T-helper 17 cell (primary cell): ENCODE measurements at places on chromosomes 2 and 18. TPM values are rescaled to one million over a fixed set of nuclear protein-coding genes. Genes with fewer than 3 reads are reported as not detected.

Gene COL6A3
- total RNA-seq: 1.9 TPM

Gene CEP68
- total RNA-seq: 13.6 TPM

Gene MAPRE3
- total RNA-seq: 5.8 TPM

Gene UNC50
- total RNA-seq: 12.0 TPM

Gene POMC
- 2.9 TPM for total RNA-seq

Gene TOGARAM2
- total RNA-seq: 5.2 TPM

DNA sequence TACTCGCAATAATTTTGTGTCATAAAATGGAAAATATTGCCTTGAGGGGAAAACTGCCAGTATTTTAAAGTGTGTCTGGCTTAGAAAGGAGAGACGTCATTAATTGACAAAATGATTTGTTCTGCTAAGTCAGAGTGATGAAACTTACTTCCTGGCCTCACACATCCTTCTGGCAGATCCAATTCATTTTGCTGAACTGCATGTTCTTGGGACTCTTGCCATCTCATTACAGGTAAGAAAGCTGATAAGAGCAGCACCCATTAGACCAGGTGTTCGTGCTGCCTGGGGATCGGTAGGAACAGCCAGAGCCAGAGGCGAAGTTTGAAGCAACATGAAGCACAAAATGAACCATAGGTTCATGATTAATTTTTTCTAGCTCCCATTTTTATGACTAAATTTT is 38.0 kb downstream of the KCNE4 start:
- H3K36me3 ChIP-seq: no peaks in the 10 kb centered on the region
- H3K27me3 ChIP-seq: peaks cover 18% of the 10 kb centered on the region
- H3K4me1 ChIP-seq: no peaks in the 10 kb centered on the region
- no peak overlapping the region for H3K4me3 ChIP-seq
- no peak for DNase-seq

GRCh38 chr2:10688921-10689807 is 611 bp downstream of the NOL10 start:
- no peak overlapping the region for H3K4me3 ChIP-seq
- peaks cover 3% of the 10 kb centered on the region for H3K36me3 ChIP-seq
- no peaks in the 10 kb centered on the region for H3K27me3 ChIP-seq
- H3K4me1 ChIP-seq: peaks cover 3% of the 10 kb centered on the region
- H3K27ac ChIP-seq: no peak overlapping the region

- no peak for DNase-seq
- H3K4me1 ChIP-seq: peaks cover 6% of the 10 kb centered on the region
- no peak overlapping the region for H3K4me3 ChIP-seq
- no peak overlapping the region for H3K27ac ChIP-seq
- H3K36me3 ChIP-seq: no peaks in the 10 kb centered on the region
Observed at GRCh38 chr2:226564667-226565066, 235.0 kb downstream of the IRS1 start.

- H3K27me3 ChIP-seq: no peaks in the 10 kb centered on the region
- H3K36me3 ChIP-seq: no peaks in the 10 kb centered on the region
- peak overlapping the region; percentile 59 for H3K27ac ChIP-seq
- peak overlapping the region; percentile 15 for H3K4me3 ChIP-seq
- H3K4me1 ChIP-seq: peaks cover 23% of the 10 kb centered on the region
Observed at GRCh38 chr2:171330155-171330956, 103.4 kb downstream of the METTL8 start.

- no peaks in the 10 kb centered on the region for H3K36me3 ChIP-seq
- no peak for DNase-seq
- H3K27me3 ChIP-seq: peaks cover 4% of the 10 kb centered on the region
- H3K27ac ChIP-seq: no peak overlapping the region
- H3K4me3 ChIP-seq: no peak overlapping the region
Observed at GRCh38 chr2:229282758-229283546, 11.9 kb upstream of the PID1 start.

DNA sequence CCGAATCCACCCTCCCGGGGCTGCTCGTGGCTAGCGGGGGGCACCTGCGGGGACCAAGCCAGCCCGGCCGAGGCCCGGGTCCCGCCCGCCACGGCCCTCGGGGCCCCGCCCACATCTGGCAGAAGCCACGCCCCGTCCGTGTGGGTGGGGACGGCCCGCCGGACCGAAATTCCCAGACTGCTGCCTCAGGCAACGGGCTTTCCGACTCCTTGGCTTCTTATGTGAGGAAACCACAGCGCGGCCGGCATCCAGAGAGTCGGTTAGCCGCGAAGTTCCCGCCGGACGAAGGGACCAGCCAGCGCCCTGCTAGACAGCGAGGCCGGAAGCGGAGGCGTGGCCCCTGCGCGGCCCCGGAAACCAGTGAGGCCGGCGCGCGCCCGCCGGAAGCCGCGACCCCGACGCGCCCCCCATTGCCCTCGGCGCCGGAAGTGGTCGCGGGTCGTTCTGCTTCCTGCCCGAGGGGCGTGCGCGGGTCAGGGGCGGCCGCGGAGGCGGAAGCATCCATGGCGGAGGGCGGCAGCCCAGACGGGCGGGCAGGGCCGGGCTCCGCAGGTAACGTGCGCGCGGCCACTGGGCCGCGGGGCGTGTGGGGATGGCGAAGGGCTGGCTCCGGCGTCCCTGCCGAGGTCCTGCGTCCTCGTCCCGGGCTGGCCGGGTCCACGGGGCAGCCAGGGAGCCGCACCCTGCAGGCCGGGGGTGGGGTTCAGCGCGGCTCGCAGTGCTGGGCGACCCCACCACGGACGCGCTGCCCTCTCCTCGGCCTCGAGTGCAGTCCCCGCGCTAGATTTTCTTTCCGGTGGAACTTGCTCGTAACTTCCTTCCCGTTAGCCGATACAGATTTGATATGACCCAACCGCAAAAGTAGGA is at the start of gene ASB1:
Gene ASB1 (plus strand): TSS at position 360 of the 867 bp plus-strand sequence. CDS start 144 bp downstream, at position 504.
- H3K36me3 ChIP-seq: peaks cover 3% of the 10 kb centered on the region
- peak within 1 kb of the TSS; percentile 89 for H3K4me3 ChIP-seq
- peaks cover 37% of the 10 kb centered on the region for H3K4me1 ChIP-seq
- H3K27ac ChIP-seq: peak within 1 kb of the TSS; percentile 67

GRCh38 chr2:178401994-178402437 is 49.0 kb downstream of the PRKRA start:
- peaks cover 10% of the 10 kb centered on the region for H3K4me1 ChIP-seq
- no peak overlapping the region for H3K4me3 ChIP-seq
- no peak overlapping the region for H3K27ac ChIP-seq
- H3K27me3 ChIP-seq: peaks cover 18% of the 10 kb centered on the region

DNA sequence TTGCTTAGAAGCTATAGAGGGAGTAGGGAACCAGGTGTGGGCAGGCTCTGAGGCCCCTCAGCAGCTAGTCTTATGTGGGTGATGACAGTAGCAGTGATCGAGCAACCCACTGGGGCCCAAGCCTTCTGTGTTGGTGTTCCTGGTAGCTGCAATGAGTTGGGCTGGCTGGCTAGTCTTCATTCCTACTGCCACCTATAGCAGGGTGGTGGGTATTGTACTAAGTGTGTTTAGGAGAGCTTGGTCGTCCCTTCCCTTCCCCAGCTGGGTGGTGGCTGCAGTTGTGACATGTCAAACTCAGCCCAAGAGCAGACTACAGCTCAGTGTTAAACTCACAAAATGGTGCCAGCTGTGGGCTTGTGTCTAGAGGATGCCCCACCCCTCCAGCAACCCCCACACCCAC is 486.1 kb upstream of the UBE2E3 start:
- no peak overlapping the region for H3K27ac ChIP-seq
- H3K36me3 ChIP-seq: no peaks in the 10 kb centered on the region
- no peak for DNase-seq
- no peaks in the 10 kb centered on the region for H3K27me3 ChIP-seq

GRCh38 chr18:55998071-55998522 is 410.1 kb upstream of the TCF4 start:
- DNase-seq: no peak
- H3K27ac ChIP-seq: no peak overlapping the region
- no peak overlapping the region for H3K4me3 ChIP-seq
- H3K27me3 ChIP-seq: no peaks in the 10 kb centered on the region
- no peaks in the 10 kb centered on the region for H3K36me3 ChIP-seq

DNA sequence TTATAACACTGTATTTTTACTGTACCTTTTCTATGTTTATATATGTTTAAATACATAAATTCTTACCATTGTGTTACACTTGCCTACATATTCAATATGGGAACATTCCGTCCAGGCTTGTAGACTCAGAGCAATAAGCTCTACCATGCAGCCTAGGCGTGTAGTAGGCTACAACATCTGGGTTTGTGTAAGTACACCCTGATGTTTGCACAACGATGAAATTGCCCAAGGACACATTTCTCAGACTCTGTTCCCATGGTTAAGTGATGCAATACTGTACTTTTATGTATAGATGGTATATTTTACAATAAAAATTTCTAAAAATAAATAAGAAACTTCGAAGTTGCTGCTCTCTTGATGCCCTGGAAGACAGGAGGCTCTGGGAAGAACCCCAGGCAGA is 38.4 kb downstream of the YPEL5 start:
- H3K27me3 ChIP-seq: peaks cover 31% of the 10 kb centered on the region
- H3K4me3 ChIP-seq: no peak overlapping the region
- no peaks in the 10 kb centered on the region for H3K4me1 ChIP-seq
- DNase-seq: no peak
- H3K27ac ChIP-seq: no peak overlapping the region
- peaks cover 2% of the 10 kb centered on the region for H3K36me3 ChIP-seq

DNA sequence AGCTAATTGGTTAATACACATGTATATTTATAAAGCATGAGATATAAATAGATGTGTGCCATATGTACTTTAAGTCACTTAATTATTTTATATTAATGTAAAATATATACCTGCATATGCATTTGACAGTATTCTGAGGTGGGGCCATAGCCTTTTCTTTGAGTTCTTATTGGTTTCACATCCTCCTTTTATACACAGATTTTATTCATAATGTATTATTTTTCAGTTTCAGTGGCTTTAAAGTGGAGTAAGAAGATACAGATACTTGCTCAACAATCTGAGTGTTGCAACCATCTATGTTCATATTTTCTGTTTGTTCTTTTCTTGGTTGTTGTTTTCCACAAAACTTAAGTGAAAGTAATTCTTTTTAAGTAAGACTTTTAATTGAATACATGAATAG is 436.5 kb downstream of the RND3 start:
- no peaks in the 10 kb centered on the region for H3K4me1 ChIP-seq
- no peaks in the 10 kb centered on the region for H3K36me3 ChIP-seq
- no peak overlapping the region for H3K27ac ChIP-seq
- no peak for DNase-seq
- no peaks in the 10 kb centered on the region for H3K27me3 ChIP-seq

GRCh38 chr2:43073401-43073825 is 153.0 kb downstream of the ZFP36L2 start:
- H3K4me1 ChIP-seq: no peaks in the 10 kb centered on the region
- H3K27me3 ChIP-seq: no peaks in the 10 kb centered on the region
- no peaks in the 10 kb centered on the region for H3K36me3 ChIP-seq
- H3K27ac ChIP-seq: no peak overlapping the region
- DNase-seq: no peak

GRCh38 chr2:113200736-113201490 is 27.1 kb downstream of the PSD4 start:
- H3K27me3 ChIP-seq: no peaks in the 10 kb centered on the region
- no peak overlapping the region for H3K27ac ChIP-seq
- H3K36me3 ChIP-seq: peaks cover 13% of the 10 kb centered on the region
- no peak overlapping the region for H3K4me3 ChIP-seq
- DNase-seq: no peak

- no peaks in the 10 kb centered on the region for H3K36me3 ChIP-seq
- DNase-seq: no peak
- H3K4me1 ChIP-seq: no peaks in the 10 kb centered on the region
- H3K27me3 ChIP-seq: no peaks in the 10 kb centered on the region
Observed at GRCh38 chr18:42813570-42813969, 301.9 kb downstream of the RIT2 start.

- no peaks in the 10 kb centered on the region for H3K4me1 ChIP-seq
- no peaks in the 10 kb centered on the region for H3K27me3 ChIP-seq
- H3K36me3 ChIP-seq: no peaks in the 10 kb centered on the region
- H3K4me3 ChIP-seq: no peak overlapping the region
- H3K27ac ChIP-seq: no peak overlapping the region
- DNase-seq: no peak
Observed at GRCh38 chr2:49189512-49190225, 35.4 kb upstream of the FSHR start.

GRCh38 chr18:72869226-72870185 is 1.7 kb upstream of the NETO1 start:
- no peak overlapping the region for H3K4me3 ChIP-seq
- H3K4me1 ChIP-seq: no peaks in the 10 kb centered on the region
- no peak overlapping the region for H3K27ac ChIP-seq
- peaks cover 9% of the 10 kb centered on the region for H3K27me3 ChIP-seq
